Stimulated activated CD4-positive, alpha-beta T cell treated with anti-CD3 and anti-CD28 coated beads, Interleukin-4, amount 100 ng/mL, for 4 hours (primary cell): ENCODE measurements at places on chromosomes 13 and 19.

GRCh38 chr19:21143428-21143827 lies 1.6 kb downstream of the ZNF431 start:
- DNase-seq, result no peak

DNA sequence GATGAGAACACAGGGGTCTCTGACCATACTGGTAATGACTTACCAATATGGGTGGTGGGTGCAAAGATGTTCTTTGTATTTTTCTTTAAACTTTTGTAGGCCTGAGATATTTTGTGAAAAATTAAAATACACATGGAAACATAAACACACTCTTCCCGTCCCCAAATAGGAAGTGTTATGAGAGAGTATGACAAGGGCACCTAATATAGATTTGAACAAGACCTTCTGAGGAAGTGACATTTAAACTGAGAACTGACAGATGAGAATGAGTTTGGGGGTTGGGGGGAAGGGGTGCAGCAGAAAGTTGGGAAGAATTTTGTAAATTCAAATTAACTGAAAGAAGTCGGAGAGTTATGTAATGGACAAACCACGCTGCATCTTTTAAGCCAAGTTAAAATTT lies 224.2 kb downstream of the RGCC start:
- no peak for DNase-seq

DNA sequence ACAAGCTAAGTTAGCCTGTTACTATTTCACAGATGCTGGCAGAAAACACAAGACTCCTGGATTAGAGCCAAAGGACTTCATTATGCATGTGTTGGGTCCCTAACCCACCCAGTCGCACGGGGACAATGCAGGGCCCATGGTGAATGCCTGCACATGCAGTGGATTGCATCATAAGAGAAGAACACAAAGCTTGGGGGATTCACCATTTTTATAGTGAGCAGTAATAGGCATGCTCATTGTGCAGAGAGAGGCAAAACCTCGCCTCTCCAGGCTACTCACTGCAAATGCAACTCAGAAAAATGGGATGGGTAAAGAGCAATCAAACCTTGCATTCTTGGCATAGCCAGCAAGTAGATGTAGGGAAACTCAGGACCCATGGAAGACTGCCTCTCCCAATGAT lies 115.8 kb downstream of the DIAPH3 start:
- no peak for DNase-seq

DNA sequence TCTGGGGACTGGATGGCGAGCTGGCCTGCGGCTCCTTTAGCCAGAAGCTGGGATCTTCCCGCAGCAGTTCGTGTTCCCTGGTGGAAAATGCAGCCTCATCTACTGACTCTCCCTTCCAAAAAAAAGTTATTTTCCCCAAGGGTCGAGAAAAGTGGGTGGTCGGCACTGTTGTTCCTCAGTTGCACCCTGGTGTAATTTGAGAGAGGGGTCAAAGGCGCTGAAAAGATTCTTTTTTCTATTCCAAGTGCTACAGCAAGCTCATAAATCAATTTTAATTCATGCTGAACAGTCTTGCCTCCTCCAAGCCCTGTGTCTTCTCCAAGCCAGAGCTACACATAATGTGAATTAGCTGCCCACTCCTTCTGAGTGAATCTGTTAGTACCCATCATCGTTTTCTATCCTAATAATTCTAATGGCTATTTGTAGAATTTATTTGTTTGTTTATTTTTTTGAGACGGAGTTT lies 774 bp downstream of the SLC25A15 start:
- no peak for DNase-seq

DNA sequence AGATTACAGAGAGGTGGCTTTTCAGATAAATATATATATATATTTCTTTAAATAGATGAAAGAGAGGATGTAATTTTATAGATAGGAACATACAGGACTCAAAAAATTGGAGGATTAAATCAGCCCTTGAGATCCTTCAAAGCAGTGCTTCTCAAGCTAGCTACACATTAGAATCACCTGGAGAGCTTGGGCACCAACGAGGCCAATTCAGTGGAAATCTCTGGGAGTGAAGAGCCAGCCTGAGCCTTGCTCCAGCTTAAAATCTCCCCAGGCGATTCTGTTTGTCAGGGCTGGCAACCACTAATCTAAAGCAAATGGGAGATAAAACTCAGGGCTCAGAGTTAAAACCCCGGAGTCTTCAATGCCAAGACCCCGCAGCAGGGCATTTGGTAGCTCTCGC lies 15.0 kb upstream of the CLN5 start:
- DNase-seq, result no peak

DNA sequence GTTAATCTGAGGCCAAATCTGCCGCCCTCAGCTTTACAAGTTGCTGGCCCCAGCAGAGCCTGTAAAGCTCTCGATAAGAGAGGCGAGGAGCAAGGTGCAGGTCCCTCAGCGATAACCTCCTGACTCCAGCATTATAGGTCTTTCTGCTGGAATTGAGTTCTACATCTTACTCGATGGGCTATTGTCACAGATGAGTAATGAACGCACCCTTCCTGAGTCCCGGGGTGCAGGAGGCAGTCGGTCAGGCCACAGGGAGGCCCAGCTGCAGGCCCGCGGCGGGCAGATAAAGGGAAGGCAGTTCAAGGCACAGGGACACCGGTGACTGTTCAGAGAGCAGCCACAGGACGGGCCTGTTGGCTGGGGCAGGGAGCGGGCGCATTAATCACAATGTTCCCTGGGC lies 157.6 kb upstream of the OBI1 start:
- no peak for DNase-seq

DNA sequence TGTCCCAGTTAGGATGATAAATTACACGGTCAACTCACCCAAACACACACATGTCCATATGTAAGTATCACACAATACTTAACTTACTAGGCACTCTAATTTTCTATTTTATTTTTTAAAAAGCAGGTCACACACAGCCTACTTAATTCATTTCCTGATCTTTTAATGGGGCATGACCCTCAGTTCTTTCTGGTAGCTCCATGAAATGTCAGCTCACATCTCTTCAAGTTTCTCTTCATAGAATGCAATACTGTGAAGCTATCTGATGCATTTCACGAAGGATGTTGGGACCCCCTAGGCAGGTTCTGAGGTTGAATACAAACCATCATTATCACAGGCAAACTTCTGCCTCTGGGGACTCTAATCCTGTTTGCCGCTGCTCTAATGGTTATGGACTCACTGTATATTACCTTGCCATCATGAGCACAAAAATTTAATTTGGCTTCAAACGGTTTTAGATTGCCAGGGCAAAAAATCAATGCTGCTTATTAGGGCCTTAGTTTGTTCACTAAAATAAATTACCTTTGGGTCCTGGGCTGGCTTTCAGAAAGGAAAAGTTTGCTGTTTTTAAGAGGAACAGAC lies 16.1 kb upstream of the DHRS12 start:
- no peak for DNase-seq

GRCh38 chr19:51668216-51668615 lies 21.6 kb upstream of the SIGLEC14 start:
- DNase-seq, result no peak

DNA sequence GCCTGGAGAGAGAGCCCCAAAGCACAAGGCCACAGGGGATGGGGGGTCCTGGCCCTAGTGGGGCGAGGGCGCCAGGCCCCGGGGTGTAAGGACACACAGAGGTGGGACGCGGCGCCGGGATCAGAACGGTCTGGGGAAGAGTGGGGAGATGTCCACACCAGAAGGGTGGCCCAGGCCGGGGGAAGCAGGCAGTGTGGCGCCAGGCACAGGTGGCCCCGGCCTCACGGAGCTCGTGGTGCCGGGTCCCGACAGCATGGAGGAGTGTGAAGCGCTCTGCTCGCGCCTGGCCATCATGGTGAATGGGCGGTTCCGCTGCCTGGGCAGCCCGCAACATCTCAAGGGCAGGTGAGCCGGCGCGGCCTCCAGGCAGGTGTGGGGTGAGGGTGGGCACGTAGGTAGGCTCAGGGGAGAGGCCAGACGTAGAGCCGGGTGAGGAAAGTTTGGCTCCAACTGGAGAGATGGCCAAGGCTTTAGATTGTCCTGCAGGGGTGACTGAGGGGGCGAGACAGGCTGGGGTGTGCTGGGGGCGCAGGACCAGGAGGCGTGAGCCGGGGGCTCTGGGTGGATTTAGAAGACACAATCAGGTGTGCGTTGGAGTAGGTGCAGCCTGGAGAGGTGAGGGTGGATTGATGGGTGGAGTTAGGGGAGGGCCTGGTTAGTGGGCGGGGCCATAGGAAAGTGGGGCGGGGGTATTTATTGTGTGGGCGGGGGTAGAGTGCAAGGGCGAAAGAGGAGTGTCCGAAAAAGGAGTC lies 2.9 kb upstream of the ARHGAP45 start:
- no peak for DNase-seq

- no peak for DNase-seq
These were observed 9.7 kb downstream of the DEDD2 start for GRCh38 chr19:42207767-42208271.

- DNase-seq, result no peak
These were observed 584.2 kb upstream of the SLITRK1 start for GRCh38 chr13:84466461-84466860.

DNA sequence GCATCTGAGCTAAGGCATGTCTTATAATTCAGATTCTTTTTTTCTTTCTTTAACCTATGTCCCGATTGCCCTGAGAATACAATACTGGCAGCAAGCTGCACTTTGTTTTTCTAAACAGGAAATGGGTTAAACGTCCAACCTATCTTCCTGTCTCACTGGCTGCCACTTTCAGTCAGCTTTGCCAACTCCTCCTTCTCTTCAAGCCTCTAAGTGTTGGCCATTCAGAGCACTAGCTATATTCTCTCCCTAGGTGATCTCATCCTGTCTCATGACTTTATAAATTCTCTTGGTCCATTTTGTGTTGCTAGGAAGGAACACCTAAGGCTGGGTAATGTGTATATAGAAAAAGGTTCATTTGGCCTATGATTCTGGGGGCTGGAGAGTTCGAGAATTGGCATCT lies 109.5 kb upstream of the TSC22D1 start:
- DNase-seq, result no peak

GRCh38 chr19:18817574-18817973 lies 14.2 kb upstream of the UPF1 start:
- DNase-seq, result no peak

- no peak for DNase-seq
These were observed 5.8 kb upstream of the DMKN start for GRCh38 chr19:35519291-35519690.

DNA sequence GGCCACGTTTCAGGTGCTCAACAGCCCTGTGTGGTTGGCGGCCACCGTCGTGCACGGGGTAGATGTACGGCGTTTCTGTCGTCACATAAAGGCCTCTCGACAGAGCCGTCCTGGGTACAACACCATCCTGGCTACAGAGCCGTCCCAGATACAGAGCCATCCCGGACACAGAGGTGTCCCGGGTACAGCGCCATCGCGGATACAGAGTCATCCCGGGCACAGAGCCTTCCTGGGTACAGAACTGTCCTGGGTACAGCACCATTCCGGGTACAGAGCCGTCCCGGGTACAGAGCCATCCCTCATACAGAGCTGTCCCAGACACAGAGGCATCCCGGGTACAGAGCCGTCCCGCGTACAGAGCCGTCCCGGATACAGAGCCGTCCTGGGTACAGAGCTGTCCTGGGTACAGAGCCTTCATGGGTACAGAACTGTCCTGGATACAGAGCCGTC lies 222.7 kb upstream of the SOX1 start:
- DNase-seq, result no peak

DNA sequence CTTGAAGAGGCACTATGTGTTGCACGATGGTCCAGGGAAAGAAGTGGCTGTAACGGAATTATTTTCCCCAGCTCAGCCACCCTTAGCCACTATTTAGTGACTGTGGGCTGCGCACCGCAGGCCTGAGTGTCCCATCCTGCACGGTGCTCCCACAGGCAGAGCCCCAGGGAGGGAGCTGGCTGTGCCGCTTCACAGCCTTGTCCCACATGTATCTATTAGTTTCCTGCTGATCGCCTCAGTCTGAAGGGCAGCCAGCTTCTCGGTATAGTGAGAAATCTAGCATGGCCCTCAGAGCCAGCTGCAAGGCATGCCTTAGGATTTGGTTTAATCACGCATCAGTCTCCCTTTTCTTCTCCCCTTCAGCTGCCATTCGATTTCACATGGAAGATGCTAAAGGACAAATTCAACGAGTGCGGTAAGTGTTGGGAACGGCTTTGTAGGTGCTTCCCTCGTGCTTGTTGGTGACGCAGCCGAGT lies 15.7 kb downstream of the PRAM1 start:
- DNase-seq, result no peak

GRCh38 chr19:56664511-56664910 lies 7.0 kb downstream of the ZNF835 start:
- DNase-seq, result no peak

- DNase-seq, result no peak
These were observed 10.1 kb downstream of the URI1 start for GRCh38 chr19:29952177-29952576.

DNA sequence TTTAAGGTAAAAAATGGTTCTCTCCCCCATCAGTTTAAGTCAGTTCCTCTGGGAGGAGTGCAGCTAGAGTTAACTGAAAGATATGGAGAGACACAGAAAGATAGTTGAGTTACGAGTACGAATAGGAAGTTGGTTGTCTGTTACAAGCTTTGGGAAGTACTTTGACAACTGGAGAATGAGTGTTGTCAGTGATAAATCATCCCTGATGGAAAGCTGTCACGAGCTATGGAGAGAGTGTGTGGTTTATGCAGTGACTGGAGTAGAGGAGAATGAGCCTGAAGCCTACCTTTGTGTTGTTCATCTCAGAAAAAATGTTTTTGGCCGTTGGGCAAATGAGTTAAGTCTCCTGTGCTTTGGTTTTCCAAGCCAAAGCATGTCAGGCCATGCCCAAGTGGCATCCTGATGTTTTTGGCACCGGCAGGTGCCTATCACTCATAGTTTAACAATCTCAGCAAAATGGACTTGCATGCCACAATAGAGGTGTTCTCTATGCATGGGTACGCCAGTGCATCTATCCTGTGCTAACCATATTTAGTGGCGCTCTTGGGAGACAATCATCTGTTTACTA lies 350.2 kb downstream of the IRS2 start:
- no peak for DNase-seq

DNA sequence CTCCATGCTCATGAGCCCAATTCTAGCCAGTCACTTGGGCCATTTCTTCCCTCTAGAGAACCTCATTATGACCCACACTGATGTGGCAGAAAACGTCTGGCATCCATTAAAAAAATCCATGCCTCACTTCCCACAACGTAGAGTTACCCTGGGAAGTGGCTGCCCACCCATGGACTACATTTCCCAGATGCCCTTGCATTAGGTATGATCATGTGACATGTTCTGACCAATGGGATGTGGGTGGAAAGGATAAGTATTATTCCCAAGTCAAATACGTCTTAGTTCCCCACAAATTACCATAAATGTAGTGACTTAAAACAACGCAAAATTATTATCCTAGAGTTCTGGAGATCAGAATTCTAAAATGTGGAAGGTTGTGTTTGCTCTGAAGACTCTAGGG lies 47.9 kb upstream of the ZNRF4 start:
- DNase-seq, result no peak

GRCh38 chr19:1826557-1827521 lies 14.8 kb upstream of the ATP8B3 start:
- no peak for DNase-seq

GRCh38 chr13:96388598-96388997 lies 298.7 kb downstream of the HS6ST3 start:
- no peak for DNase-seq

DNA sequence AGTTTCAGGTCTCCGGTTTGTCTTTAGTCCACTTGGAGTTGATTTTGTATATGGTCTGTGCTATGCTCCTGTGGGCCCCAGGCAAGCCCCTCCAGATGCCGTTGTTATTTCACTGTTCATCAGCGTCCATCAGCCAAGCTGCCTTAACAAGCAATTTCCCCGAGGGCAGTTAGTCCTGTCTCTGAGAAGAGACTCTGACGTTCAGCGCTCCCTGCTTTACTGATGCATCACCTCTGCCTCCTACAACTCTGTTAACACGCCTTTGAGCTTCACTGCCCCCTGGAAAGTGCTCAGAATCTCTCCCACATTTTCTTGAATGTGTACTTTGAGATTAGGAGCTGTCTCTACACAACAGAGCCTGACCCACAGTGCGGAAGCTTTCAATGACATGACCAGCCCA lies 41.8 kb upstream of the UBAC2 start:
- DNase-seq, result no peak
